ENCODE measurements at places on chromosomes 4 and X.
A peak's percentile ranks its signal among the peaks of the same experiment; 100 is the strongest.

GRCh38 chr4:41559940-41560516 lies 22.1 kb downstream of the LIMCH1 start:
- no peak for DNase-seq

DNA sequence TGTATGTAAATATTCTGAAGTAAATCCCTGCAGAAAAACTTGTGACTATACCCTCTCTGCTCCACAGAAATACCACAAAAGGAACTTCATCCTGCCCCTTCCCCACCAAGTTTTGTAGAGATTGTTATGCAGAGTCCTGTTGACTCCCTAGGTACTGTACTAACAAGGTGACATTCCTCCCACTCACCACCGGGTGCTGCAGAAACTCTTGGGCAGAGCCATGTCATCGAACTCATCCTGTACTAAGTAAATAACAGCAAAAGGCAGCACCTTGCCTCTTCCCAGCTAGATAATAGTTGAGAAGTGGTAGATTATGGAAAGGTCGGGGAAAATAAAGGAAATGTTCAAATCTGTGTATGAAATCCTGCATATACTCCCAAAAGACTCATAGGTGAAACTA lies 233.3 kb downstream of the STPG2 start:
- no peak for DNase-seq

DNA sequence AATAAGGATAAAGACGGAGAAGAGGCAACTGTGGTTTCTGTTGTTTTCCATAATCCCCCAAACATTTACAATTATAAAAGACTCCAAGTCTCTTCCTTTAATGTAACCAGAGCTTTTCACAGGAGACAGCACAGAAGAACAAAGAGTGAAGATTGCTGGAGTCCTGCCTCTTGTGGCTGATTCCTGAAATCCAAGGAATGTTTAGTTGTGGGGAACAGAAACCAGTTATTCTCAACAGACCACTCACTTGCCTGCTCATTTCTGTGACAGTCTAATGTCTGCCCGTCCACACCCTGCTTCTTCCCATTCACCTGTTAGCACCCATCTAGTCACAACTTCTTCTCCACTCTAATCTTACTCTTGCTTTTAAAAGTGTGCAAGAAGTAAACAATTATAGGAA lies 12.1 kb downstream of the TEX13B start:
- no peak for DNase-seq

- no peak for DNase-seq
Observed at GRCh38 chrX:36973575-36973974, 34.6 kb upstream of the FAM47C start.

GRCh38 chr4:104859601-104860237 lies 287.0 kb upstream of the TET2 start:
- DNase-seq: no peak

- no peak for DNase-seq
Observed at GRCh38 chr4:174069848-174070330, 213.6 kb downstream of the FBXO8 start.

- no peak for DNase-seq
Observed at GRCh38 chr4:180150818-180151217, 2092.4 kb upstream of the TENM3 start.

- no peak for DNase-seq
Observed at GRCh38 chrX:121333942-121334341, 286.5 kb downstream of the GLUD2 start.

- DNase-seq: no peak
Observed at GRCh38 chrX:99588936-99589335, 821.1 kb downstream of the PCDH19 start.

- no peak for DNase-seq
Observed at GRCh38 chrX:95629737-95630136, 1054.9 kb upstream of the DIAPH2 start.

GRCh38 chrX:22889819-22890218 lies 109.9 kb upstream of the DDX53 start:
- no peak for DNase-seq

DNA sequence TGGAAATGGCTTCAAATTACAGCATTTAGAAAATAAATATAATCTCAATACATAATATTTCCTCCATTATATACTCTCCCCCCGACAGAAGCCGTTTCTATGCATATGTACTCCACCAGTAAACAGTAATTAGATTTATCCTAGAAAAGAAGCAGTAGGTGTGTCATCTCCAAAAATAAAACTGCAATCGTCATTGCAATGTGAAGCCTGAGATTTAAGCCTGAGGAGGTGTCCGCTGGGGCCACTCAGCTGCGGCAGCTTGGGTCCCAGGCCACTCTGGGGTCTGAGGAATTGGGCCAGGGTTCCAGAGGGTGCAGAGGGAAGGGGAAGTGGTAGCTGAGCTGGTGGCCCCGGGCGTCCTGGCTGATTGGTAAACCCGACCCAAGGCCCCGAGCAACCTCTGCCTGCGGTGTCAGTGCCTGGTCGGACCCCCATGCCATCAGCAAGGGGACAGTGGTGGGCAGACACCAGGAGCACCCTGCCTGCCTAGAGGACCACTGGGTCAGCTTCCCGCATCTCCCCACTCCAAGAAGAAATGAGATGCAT lies 7.8 kb upstream of the MXD4 start:
- no peak for DNase-seq

GRCh38 chr4:107366016-107366735 lies 330.1 kb upstream of the DKK2 start:
- DNase-seq: no peak

DNA sequence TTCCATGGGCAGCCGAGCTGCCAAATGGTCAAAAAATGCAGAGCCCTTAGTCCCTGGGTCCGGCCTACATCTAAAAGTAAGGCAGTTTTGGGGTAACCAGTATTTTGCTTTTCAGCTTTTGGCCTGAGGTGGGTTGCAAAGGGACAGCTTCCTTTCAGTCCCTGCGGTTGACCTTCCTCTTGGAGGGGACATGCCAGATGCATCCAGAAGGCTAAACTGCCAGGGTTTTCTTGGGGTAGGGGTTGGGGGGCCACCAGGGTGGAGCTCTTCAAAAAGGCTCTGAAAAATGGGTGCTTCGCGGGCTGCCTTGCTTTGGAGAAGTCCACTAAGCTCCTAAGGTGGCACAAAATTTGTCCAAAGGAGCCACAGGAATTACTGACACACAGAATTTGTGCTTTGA lies 120.7 kb downstream of the UBE2K start:
- DNase-seq: no peak

DNA sequence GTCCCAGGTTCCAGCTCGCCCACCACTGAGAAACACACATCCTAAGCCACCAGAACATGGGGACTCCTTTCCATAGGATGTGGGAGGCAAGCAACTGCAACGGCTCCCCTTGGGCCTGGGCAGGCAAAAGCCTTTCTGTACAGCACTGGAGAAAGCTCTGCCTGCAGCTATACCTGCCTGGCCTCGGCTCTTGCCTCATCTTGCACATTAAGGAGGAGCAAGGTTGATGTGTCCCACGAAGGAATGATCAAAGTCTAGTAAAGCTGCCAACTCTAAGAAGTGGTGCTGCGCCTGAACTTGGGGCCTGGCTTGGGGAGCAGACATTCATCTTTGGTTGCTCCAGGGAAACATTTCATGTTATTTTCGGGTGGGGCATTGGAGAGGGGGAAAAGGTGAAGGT lies 19.6 kb downstream of the CCNG2 start:
- DNase-seq: no peak

GRCh38 chrX:52416816-52417215 lies 48.0 kb downstream of the XAGE2 start:
- no peak for DNase-seq

GRCh38 chr4:71241501-71242288 lies 97.1 kb upstream of the SLC4A4 start:
- DNase-seq: no peak

- DNase-seq: no peak
Observed at GRCh38 chrX:46730765-46731164, 28.2 kb downstream of the SLC9A7 start.

- DNase-seq: no peak
Observed at GRCh38 chr4:71130827-71131603, 137.6 kb downstream of the DCK start.

DNA sequence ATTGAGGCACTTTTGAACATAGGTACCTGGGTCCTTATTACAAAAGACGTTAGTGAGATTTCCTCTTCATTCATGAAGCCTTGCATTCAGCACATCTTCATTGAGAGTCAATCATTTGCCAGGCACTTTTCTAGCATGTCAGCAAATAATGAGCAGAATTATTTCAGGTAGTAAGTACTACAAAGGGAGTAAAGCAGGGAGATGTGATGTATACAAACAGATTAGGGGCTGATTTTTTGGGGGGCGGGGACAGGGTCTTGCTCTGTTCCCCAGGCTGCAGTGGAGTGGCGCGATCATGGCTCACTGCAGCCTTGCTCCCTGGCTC lies 638 bp upstream of the CCKAR start:
- no peak for DNase-seq

DNA sequence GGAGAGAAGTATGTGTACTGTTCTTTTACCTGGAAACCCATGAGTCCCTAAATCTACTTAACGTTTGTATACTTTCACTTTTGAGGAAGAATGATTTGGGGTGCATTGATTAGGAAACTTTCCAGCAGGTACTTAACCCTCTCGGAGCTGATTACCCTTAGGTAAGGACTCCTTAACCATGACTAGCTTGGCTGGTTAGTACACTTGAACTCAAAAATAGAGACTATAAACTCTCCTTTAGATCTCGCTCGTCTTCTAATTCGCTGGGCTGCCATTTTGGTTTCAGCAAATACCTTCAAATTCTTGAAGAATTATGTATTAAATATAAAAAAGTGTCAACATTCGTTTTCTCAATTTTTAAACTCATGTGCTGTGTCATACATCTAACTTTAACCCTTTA lies 2.0 kb downstream of the USP9X start:
- no peak for DNase-seq

- DNase-seq: no peak
Observed at GRCh38 chr4:111652236-111652635, 493.0 kb upstream of the FAM241A start.

GRCh38 chrX:141142946-141143345 lies 34.0 kb downstream of the LDOC1 start:
- DNase-seq: no peak

- DNase-seq: no peak
Observed at GRCh38 chrX:149720021-149720689, 8.3 kb downstream of the MAGEA11 start.

DNA sequence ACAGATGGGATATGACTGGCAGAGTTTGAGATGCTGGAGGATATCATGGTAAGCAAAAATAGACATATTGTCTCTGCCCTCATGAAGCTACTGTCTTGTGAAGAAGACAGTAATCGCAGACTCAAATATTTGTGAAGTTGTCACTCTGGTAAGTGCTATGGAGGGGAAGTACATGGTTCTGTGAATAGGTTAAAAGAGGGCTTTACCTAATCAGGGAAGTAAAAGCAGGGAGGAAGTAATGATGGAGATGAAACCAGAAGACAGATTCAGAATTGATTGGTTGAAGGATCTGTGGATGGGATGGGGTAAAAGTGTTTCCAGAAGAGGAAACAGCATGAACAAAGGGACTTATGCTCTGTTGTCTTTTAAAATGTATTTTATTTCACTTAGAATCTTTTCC lies 19.3 kb upstream of the MAGED1 start:
- no peak for DNase-seq

- no peak for DNase-seq
Observed at GRCh38 chr4:1598206-1599025, 85.7 kb downstream of the FAM53A start.

GRCh38 chr4:185764876-185765275 lies 47.1 kb downstream of the SORBS2 start:
- DNase-seq: no peak

GRCh38 chr4:101989551-101989950 lies 199.0 kb downstream of the BANK1 start:
- DNase-seq: no peak

DNA sequence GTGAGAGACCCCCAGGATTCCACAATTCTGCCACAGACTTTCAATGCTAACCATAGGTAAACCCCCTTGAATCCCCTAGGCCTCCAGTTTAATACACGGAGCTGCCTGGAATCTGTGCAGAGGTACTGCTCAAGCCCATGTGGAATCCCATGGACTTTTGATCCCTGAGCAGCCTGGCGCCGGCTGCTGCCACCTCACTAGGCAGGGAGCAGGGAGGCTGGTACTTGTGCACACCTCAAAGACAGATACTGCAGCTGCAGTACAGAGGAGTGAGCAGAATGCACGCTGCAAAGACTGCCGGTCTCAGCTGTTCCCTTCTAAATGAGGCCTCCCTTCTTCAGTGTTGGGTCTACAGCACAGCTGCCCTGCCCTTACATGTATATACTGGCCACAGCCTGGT lies 79.4 kb downstream of the RPS6KA6 start:
- DNase-seq: no peak

- DNase-seq: no peak
Observed at GRCh38 chrX:9887659-9888297, 79.4 kb upstream of the CLDN34 start.

GRCh38 chr4:156695163-156695562 lies 276.4 kb downstream of the PDGFC start:
- DNase-seq: no peak

- DNase-seq: no peak
Observed at GRCh38 chr4:113481820-113482219, 279.7 kb downstream of the CAMK2D start.

DNA sequence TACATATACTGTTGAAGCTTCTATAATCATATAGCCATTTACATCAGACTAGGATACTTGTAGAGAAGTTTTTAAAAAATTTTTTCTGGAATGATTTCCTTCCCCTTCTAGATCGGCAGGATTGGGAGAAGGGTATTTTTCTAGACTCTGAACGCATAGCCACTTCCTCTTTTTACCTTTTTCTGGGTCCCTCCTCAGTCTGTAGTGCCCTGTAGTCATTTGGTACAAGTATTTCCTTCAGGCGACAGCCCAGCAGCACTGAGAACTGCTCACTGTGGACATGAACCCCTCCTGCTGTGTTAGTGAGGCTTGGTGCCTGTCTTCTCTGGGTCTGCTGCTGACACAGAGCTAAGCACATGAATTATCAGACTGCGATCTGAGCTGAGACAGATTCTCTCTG lies 255.4 kb downstream of the ARHGAP10 start:
- DNase-seq: no peak

- no peak for DNase-seq
Observed at GRCh38 chrX:70013466-70014381, 36.0 kb downstream of the AWAT2 start.

DNA sequence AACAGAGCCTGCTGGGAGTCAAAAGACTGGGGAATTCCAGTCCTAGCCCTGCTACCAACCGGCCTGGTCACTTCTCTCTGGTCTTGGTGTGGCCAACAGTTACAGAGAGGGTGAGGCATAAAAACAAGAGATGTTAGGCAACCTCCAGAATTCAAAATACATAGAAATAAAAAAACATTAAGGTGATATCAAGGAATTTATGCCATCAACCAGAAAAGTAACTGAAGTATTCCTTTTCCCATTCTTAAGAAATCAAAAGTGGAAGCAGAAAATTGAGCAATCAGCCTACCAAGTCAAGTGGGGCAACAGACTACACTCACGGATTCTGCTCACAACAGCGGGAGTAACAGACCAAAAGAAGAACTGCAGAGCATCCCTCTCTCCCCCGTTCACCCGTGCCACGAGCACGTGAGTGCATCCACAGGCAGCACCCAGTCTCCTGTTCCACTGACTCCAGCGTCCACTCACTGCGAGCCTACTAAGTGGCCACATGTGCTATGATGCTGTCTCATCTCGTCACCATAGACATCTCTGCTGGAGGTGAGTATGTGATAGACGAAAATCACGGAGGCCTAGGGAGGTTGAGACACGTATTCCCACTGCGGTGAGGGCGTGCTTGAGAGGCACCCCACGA lies 29.3 kb downstream of the AFAP1 start:
- no peak for DNase-seq

GRCh38 chrX:119495734-119496726 lies 27.8 kb downstream of the SLC25A5 start:
- peak; percentile 5 for DNase-seq

GRCh38 chr4:70627620-70628019 lies 924 bp upstream of the ENAM start:
- DNase-seq: no peak
